Stimulated activated CD8-positive, alpha-beta memory T cell treated with anti-CD3 and anti-CD28 coated beads, Interleukin-7, amount 100 ng/mL, for 24 hours (primary cell): ENCODE measurements at places on chromosomes 5 and 9.

DNA sequence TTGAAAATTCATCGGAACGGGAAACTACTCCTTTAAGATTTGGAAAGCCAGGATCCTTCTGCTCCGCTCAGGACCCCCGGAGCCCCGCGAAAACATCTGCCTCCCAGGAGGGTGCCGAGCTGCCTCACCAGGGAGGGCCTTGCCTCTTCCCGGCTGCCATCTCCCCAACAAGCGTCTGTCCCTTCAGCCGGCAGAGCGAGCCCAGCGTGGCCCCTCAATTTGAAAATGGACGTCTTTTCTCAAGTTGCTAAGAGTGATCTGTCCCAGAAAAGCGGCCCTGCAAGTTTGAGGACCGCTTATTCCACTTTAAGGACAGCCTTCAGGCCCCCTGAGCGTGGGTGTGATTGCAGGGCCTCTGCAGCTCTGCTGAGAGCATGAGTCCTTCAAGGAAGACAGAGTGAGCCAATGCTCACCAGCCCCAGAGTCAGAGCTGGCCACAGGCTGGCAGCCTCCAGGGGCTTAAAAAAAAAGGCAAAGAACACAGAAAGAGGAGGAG lies 101.3 kb downstream of the PHF2 start:
- no peak for DNase-seq

DNA sequence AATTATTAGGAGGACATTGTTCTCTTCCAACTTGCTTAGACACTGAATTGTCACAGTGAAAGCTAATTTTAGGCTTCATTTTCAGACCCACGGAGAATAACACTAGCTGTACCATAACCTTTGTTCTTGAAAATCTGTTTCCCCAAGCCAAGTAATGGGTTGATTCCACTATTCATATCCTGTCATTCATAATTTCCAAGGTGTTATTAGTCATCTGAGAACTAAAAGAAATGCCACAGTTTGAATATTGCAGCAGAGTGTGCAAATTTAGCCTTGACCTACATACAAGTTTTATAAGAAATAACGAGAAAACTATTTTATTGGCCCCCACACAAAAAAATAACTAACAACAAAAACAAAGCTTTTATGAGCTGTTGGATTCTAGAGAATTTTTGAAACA lies 148.5 kb upstream of the TYRP1 start:
- no peak for DNase-seq

DNA sequence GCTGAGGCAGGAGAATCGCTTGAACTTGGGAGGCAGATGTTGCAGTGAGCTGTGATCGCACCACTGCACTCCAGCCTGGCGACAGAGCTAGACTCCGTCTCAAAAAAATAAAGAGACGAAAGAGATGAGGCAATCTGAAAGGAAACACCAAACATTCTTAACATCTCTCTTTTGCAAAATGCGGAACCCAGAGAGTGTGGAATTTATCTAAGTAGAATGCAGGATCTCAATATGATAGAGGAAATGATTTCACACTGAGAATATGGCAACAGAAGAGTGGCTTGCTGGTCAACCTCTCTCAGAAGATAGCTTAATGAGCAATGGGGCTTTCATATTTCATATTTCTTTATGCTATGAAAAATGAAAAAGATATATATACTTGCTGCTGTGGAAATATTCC lies 33.4 kb upstream of the PCA3 start:
- DNase-seq, result no peak

- DNase-seq, result no peak
These were observed at the start of the genes BHMT2 and DMGDH for GRCh38 chr5:79069488-79070349. Gene BHMT2, plus strand, starts transcription at chr5:79069767. Its CDS starts 16 bp downstream, at chr5:79069783. Gene DMGDH, minus strand, starts transcription at chr5:79069674. Its CDS starts 54 bp downstream, at chr5:79069620.

DNA sequence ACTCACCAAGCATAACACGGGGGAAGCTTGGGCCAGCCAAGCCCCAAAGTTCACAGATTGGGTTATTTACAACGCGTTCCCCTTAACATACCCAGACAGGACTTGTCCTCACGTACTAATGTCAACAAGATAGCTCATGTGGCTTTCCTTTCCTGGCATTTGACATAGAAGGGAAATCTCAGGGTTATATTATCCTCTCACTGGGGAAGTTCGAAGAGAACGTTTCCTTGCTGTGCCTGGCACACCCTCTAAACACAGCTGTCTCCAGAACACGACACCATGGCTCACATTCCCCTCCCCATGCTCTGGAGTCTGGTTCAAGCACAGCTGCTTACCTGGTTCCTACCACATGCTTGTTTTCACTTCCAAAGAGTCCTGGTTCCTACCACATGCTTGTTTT lies 46.8 kb upstream of the OTULINL start:
- no peak for DNase-seq

DNA sequence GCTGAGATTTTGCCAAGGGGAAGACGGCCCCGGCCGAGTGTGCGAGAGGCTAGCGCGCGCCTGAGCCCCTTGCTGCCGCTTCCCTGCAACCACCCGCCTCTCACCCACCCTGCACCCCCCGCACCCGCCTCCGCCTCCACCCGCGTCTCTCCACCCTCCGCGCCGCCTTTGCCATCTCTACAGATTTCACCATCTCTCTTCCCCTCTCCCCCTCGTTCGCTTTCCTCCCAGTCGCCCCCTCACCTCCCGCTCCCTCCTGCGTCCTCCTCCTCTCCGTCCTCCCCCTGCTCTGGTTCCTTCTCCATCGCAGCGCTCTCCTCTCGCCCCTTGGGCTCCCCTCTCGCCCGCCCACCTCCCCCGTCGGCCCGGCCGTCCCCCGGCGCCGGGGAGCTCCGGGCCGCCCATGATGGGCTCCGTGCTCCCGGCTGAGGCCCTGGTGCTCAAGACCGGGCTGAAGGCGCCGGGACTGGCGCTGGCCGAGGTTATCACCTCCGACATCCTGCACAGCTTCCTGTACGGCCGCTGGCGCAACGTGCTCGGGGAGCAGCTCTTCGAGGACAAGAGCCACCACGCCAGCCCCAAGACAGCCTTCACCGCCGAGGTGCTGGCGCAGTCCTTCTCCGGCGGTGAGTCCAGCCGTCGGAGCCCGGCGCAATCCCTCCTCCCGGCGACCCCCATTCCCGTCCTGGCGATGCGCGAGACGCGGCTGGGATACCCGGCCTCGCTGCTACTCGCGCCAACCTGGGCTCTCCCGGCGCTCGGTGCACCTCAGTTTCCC lies at the start of gene PRDM12:
TSS of gene PRDM12 (plus strand) at position 344 of the 778 bp plus-strand sequence. CDS start at position 404, 60 bp downstream.
- DNase-seq, result no peak

DNA sequence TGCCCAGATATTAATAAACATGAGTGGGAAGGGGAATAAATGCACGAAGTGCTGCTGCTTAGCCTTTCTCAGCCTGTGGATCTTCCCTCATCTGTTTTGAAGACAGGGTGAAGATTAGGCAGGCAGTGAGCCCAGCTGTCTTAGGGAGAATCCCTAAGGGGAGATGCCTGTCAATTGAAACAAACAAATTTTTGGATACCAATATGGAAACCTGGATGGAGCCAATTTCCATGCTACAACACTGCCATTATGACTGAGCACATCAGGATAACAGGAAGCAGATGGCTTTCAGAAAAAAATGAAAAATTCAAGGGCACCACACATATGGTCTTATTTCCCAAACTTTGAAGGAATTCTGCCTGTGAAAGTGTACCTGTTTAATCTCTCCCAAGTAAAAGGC lies 80.3 kb downstream of the HMHB1 start:
- DNase-seq, result no peak

DNA sequence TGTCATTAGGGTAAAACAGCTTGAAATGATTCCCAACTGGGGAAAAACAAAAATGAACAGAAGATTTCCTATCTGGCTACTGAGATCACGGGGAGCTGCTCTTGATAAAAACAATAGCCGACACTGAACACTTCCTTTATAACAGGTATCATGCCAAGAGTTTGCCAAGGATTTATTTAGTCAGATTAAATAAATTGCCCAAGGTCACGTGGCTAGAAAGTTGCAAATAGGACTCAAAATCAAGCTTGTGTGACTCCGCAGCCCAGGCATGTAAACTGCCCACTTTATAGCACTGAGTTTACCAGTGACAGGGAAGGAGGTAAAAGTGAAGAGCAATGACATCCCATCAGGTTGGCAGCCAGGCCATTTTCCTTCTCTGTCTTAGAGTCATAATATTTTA lies 120.7 kb upstream of the ZNF618 start:
- no peak for DNase-seq

- no peak for DNase-seq
These were observed 76.1 kb upstream of the ASS1 start for GRCh38 chr9:130368631-130369103.

DNA sequence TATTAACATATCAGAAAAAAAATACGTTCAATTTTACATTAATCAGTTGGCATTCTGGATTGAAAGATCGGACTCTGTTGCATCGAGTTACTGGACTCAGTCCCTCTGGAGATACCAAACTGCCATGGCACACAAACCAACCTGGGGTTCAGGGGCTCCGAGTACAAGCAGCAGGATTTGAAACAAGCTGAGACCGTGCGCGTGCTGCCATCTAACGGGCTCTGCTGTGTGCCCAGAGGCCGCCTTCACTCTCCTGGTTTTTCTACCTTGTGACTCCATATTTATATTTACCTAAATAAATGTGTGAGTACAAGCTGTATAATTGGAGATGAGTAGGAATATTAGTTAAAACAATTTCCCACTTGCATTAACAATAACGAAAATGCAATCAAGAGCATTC lies 48.2 kb downstream of the ANXA1 start:
- no peak for DNase-seq

GRCh38 chr5:21419383-21419782 lies 1431.4 kb upstream of the CDH18 start:
- DNase-seq, result no peak

- no peak for DNase-seq
These were observed 306.4 kb downstream of the NTRK2 start for GRCh38 chr9:84975926-84976325.
